D721Med (cell line): ENCODE measurements at places on chromosomes 4 and X.

GRCh38 chrX:36950495-36951253, 57.5 kb upstream of the FAM47C start:
- DNase-seq, result no peak

DNA sequence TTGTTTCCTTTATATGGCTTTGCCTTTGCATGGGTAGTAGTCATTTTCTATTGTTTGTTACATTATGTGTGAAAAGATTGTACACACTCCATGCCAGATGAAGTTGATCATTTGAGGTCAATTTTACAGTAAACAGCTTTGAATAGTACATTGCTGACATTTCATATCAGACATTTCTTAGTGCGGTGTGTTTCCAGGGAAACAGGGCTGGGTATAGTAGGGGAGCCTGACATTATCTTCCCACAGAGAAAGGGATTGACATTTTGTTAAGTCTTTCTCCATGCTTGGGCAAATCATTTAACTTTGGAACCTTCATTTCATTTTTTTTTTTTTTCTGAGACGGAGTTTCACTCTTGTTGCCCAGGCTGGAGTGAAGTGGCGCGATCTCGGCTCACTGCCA, 5.0 kb downstream of the FUNDC2 start:
- DNase-seq, result no peak

GRCh38 chr4:124945422-124945821, 232.9 kb upstream of the ANKRD50 start:
- no peak for DNase-seq

GRCh38 chr4:182938205-182938645, 21.0 kb upstream of the DCTD start:
- DNase-seq, result peak; percentile 37

DNA sequence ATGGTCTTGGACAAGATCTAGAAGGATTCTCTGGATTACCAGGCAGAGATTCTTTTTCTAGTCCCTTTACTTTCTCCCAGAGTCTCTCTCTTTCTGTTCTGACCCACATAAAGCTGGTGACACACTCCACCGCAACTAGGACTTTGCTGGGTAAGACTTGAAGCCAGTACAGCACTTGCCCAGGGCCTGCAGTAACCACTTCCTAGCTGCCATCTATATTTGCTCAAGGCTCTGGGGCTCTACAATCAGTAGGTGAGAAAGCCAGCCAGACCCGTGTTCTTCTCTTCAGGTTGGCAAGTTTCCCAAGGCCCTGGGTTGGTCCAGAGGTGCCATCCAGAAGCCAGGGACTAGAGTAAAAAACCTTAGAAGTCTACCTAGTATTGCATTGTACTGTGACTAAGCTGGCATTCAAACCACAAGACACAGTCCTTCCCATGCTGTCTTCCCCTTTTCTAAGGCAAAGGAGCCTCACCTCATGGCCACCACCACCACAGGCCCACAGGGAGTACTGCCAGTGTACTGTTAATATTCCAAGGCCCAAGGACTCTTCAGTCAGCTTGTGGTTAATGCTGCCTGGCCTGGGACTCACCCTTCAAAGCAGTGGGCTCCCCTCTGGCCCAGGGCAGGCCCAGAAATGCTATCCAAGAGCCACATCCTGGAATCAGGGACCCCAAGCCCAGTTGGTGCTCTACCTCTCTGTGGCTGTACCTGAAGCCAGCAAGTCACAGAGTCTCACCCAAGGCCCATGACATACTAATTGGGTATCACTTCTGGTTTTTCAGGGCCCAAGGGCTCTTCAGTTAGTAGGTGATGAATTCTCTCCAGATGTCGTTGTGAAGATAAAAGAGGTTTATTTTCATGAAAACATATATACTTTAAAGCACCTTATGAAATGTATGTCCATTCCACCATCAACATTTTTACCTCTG, 54.7 kb downstream of the CD38 start:
- no peak for DNase-seq

DNA sequence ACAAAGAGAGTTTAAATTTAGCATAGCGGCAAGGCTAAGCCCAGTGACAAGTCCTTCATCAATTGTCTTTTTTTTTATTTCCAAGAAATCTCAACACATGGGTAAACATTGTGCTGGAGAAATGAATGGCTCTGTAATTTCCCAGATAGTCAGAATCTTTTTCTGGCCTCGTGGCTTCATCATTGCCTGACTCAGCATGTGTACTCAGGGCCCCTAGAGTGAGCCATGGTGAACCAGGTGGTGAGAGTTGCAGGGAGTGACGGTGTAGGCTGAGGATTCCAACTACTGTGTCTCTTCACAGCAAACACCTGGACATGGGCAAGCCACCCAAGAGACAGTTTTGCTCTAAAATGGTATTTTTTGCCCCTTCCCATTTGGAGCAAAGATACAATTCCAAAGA, 43.1 kb upstream of the UCP1 start:
- no peak for DNase-seq

DNA sequence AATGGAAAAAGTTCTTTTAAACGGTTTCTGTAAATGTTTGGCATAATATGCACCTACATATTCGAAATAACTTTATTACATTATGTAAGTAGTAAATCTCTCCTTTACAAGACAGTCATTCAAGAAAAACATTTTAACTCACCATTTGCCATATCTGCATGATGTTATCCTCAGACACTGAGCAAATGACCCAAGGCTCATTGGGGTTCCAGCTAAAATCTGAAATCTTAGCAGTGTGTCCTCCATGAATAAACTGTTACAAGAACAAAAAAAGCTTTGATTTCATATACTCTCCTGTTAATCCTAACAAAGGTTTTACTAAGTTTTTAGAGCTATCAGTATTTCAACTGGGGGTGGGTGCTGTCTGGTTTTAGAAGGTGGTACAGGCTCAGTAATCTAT, 24.5 kb downstream of the RBBP7 start:
- no peak for DNase-seq

DNA sequence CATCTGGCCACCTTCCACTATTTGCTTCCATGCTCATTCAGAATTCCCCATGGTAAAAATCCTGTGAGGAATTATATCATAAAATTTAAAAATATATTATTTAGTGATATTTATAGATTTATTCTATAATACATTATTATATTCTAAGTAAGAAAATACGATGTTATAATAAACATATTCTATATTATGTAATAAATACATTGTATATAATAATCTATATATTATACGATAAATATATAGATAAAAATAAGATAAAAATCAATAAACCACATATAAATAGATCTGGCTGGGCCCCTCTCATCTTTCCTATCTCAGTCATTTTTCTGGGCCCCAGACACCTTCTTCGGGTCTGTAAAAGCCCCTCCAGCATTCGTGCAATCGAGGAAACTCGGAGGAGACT, 68.5 kb downstream of the DCTD start:
- no peak for DNase-seq

- DNase-seq, result no peak
Observed at GRCh38 chr4:147362938-147363337, 118.0 kb upstream of the EDNRA start.

GRCh38 chrX:2385224-2385623, 115.6 kb downstream of the DHRSX start:
- DNase-seq, result no peak

- no peak for DNase-seq
Observed at GRCh38 chr4:3508542-3508941, 23.7 kb downstream of the LRPAP1 start.

DNA sequence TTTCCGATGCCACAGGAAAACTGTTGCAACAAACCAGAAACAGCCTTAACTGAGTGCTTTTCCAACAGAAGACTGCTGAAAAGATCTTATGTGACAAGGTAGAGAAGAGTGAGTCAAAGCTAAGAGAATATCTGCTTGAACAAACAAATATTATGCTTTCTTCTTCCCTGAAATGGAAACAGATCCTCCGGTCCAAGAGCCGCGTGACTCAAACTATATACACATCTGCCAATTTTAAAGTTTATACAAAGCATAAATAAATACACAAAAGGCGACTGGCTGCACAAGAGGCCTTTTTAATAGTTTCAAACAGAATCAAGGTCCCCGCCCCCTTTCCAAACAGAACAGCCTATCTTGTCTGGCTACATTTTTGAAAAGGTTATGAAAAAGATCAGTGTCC, 329.7 kb upstream of the F9 start:
- no peak for DNase-seq

DNA sequence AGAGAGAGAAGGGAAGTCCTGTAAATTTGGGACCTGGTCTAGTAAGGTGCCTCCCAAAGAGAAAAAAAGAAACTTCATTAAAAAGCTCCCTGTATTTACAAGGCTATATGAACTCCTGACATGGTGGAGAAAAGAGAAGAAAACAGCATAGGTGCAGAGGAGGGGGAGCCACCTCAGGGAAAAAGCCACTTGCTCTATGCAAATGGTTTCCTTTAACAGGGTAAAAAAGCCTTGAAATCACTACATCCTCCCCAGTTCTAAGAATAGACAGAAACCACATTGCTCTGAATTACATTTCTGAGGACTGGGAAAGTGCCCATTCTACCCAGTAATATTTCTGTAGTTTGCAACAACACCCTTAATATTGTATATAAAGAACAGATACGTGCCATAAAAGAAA, 165.5 kb downstream of the KLF8 start:
- DNase-seq, result no peak

GRCh38 chr4:88759039-88759894, 61.6 kb upstream of the NAP1L5 start:
- no peak for DNase-seq
